ENCODE measurements at places on chromosomes 2 and 18.

GRCh38 chr2:113032737-113033136 is 19.9 kb downstream of the IL36B start:
- DNase-seq, result no peak

- no peak for DNase-seq
These were observed 782 bp downstream of the FAM228B start for GRCh38 chr2:24123922-24124580.

- DNase-seq, result no peak
These were observed 2.4 kb upstream of the THNSL2 start for GRCh38 chr2:88167740-88168139.

GRCh38 chr2:102253140-102253752 is 58.1 kb upstream of the IL1RL1 start:
- DNase-seq, result no peak

GRCh38 chr2:111022633-111023032 is 98.1 kb upstream of the BCL2L11 start:
- DNase-seq, result no peak

- DNase-seq, result no peak
These were observed 944 bp downstream of the RAB3GAP1 start for GRCh38 chr2:135052997-135053474.

Data from stimulated activated CD8-positive, alpha-beta memory T cell treated with anti-CD3 and anti-CD28 coated beads, Interleukin-4, amount 100 ng/mL, for 4 hours (primary cell).